Effector CD8-positive, alpha-beta T cell (primary cell): ENCODE measurements at places on chromosomes 16 and 17.
A peak's percentile ranks its signal among the peaks of the same experiment; 100 is the strongest.

DNA sequence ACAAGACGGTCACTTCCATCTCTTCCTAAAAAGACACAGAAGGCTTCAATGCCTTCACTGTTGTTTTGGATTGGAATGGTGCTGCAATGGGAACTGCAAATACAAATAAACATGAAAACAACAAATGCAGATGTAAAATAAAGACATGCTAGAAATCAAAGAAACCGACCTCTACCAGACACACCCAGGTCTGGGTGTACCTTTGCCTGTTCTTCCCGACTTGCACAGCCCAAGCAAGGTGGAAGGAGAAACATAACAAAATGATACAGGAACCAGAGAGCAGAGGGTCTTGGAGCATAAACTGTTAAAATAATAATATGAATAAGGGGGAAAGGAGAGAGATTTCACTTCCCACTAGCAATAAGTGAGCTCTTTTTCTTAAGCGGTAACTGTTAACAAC, 17.3 kb downstream of the RFFL start:
- DNase-seq = no peak

GRCh38 chr16:66298571-66299120, 67.8 kb upstream of the CDH5 start:
- no peak for DNase-seq

- no peak for DNase-seq
Measured at GRCh38 chr16:920717-921116, 50.1 kb downstream of the LMF1 start.

DNA sequence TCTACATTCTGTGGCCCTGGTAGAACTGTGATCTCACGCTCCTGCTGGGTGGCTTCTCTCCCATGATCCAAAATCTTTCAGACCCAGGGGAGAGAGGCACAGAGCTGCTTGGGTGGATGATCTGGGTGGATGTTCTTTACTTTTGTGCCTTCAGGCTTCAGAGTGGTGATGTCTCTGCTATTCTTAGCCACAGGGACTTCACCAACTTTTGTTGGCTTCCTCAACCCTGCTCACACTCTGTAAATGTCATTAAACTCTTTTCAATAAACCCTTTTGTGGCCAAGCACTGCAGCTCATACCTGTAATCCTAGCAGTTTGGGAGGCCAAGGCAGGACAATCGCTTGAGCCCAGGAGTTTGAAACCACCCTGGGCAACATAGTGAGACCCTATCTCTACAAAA, 7.6 kb downstream of the CLEC10A start:
- no peak for DNase-seq

- no peak for DNase-seq
Measured at GRCh38 chr17:49582789-49583188, 7.1 kb downstream of the NXPH3 start.

DNA sequence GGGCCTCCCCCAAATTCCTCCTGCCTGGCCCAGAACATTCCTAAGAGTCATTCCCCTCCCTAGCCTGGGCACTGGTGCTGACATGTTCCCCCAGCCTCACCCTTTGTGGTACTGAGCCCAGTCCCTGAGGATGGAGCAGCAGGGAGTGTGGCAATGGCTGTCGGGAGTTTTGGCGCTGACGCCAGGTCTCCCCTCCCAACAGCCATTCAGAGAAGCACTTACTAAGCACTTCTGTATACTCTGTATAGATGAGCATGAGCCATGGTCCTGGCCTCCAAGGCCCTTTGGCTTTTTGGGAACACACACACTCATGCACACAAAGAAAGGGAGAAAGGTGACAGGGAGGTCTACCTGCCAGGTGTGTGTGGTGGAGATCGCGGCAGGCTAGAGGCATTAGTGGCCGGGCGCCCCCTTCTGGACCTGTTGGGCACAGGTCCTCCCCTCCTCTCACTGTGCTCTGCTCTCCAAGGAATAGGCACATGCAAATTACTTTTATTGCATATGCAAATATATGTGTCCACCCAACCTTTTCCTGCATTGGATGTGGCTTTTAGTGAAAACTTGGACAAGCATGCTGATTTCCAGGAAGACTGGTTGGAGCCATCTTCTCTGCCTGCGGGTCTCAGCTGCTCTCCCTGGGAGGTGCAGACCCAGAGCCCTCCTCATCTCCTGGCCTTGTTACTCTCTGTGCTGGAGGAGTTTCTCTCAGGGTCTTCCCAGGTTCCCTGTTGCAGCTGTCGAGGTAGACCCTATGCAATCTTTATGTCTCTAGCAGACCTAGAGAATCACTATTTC, 17.4 kb upstream of the C17orf107 start:
- DNase-seq = peak; percentile 35

DNA sequence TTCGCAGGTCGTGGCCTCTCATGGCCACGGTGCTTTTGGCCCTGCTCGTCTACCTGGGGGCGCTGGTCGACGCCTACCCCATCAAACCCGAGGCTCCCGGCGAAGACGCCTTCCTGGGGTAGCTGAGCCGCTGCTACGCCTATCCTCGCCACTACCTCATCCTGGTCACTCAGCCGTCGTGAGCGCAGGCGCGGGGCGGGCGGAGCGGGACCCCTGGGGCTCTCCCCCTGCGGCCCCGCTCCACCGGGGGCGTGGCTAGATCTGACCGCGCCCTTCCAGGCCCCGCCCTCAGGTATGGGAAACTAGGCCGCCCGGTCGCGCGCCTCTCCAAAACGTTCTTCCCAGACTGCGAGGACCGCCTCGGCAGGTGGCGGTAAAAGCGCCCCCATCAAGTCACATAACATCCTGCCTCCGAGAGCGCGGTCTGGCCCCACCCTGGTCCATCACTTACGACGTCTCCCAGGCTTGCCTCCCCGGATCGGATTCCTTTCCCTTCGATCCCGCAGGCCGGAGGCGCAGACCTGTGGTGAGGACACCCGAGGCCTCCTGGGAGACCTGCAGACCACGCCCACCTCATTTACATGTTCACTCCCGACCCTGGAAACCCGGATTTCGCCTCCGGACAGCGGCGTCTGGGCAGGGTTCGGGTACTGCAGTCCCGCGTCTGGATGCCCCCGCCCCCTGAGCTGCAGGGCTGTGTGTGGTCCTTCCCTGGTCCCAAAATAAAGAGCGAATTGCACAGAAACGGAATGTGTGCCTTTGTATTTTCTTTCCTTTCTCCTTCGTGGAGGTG, 91.5 kb upstream of the TMEM97 start:
- no peak for DNase-seq

GRCh38 chr17:8785547-8786413, 13.4 kb downstream of the MFSD6L start:
- DNase-seq = peak; percentile 55

- DNase-seq = no peak
Measured at GRCh38 chr17:54985476-54985875, 16.9 kb downstream of the STXBP4 start.

DNA sequence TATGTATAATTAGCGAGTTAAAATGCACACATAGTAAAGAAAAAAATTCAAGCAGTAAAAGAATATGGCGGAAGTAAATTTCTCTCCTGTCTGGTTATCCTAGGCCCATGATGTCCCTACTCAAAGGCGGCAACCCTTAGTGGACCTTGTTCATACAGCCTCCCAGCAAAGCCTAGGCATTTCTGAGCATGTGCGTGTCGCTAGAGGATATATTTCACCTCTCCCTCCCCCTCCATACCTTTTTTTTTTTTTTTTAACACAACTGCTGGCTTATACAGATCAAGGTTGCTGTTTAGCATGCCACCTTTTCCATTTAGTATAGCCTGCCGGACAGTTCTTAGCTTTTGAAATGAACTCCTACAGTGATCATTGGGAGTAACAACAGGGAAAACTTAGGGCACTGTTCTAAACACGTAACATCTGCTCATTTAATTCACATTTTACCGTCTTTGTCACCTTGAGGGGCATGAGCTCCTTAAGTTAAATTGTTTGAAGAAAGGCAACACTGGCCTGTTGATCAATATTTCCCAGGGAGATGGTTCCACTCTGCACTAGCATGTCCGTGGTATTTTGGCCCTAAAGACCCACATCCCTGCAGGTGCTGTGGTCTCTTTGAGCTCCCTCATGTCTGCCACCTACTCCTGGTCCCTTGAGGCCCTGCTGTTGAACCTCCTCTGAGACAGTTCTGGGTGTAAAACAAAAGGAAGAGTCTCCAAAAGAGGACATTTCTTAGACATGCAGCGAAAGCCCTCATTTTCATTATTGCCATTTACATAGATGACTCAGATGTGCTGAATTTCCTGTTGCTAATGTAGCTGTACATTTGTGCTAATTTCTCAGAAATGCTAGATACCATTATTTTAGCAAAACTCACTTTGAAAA, 4.1 kb upstream of the TNFRSF13B start:
- DNase-seq = no peak

DNA sequence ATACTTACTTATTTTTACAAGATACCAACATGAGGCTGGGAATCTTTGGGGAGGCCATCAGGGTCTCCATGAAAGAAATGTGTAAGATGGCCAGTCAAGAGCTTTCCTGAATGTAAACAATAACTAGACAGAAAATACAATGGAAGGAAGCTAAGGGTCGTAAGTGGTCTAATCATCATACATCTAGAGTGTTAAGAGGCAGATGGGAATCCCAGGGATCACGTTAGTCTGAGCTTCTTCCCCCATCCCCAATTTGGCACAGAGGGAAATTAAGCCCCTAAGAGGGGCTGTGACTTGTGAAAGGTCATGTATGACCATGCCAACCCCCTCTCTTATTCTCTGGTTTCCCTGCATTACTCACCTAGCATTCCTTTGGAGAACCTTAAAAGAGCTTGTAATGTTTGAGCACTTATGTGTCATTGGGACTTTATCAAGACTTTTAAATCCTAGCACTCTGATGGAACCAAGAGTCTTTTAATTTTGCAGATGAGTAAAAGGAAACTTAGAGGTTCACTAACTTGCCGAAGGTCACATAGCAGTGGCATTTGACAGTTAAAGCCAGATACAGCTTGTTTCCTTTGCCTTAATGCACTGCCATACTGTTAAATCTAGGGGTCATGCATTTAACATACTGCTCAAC, 46.1 kb downstream of the DCUN1D3 start:
- DNase-seq = no peak

- DNase-seq = no peak
Measured at GRCh38 chr17:78166416-78166815, 2.0 kb upstream of the SYNGR2 start.

GRCh38 chr17:65035191-65035590, 21.3 kb downstream of the GNA13 start:
- no peak for DNase-seq

DNA sequence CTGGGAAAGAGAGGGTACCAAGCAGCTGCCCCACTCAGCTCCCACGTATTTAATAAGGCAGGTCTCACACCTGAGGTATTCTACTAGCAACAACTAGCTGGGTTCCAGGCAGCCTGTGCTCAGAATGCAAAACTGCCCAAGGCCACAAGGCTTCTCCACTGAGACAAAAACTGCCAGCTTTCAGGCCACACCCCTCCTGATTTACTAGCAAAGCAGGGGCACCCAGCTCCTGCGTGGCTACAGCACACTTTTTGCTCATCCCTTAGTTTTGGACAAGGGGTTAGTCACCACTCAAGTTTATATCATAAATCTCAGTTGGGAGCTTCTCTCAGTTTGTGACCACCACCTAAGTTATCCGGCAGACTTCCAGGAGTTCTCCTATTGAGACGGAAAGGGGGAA, 494.6 kb downstream of the CDH11 start:
- DNase-seq = no peak

- no peak for DNase-seq
Measured at GRCh38 chr17:72984926-72985325, 107.6 kb downstream of the SLC39A11 start.

DNA sequence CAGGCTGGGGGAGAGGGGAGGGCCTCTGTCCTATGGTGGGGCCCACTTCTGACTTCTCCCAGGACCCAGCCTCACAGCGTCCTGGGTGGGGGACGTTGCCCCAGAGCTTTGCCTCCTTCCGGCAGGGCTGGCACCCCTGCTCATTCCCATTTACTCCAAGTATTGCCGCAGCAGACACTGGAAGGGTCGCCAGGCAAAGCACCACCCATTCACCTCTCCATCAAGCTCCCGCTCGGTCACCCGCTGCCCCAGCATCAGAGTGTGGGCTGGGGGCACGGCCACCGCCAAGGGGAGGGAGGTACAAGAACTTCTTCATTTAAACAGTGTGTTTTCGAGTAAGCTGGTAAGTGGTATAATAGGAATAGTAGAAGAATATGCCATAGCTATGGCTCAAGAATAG, 52.8 kb upstream of the GNG13 start:
- no peak for DNase-seq

DNA sequence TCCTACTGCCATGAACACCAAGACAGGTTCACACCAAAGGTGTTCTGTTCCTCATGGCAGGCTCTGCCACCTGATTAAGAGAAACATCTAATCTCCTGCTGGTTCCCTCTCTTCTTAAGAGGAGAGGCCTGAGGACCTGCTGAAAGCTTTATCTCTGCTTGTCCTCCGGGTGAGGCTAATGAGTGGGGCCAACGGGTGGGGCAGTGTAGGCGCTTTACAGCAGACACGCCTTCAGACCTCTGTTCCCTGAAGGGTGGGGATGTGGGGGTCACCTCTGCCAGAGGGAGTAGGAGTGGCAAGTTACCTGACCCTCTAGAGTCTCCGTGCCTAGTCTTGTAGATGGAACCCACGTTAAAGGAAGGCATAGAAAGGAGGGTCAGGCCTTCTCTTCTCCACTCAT, 4.2 kb upstream of the MRM1 start:
- no peak for DNase-seq

GRCh38 chr17:28333083-28333746, 2.1 kb downstream of the IFT20 start:
- DNase-seq = no peak

DNA sequence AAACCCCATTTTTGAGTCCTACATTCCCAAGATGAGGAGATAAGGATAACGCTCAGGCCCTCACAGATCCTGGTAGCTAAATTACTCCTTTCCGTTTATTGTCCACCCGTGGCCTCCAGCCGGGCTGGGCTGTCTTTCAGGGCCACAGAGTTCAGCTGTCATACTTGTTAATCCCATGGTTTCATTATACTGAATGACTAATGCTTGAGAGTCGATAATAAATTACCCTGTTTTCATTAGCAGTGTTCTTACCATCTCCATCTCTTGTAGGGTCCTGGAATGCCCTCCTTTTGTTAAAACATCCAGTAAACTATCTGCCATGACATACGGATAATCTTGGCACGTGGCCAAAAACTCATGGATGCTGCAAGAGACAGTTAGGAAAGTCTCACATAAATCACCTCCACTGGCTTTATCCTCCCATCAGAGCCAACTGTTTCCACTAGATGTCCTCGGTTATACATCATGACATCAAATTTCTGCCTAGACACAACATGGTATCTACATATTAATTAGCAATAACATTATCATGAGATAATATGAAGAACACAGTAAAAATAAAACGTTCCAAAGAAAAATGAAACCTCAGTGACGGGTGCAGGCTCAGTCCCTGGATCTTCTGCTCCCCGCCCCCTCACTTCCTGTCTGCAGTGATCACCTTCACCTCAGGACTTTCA, 45.3 kb downstream of the BRD7 start:
- DNase-seq = no peak

GRCh38 chr16:2033057-2033908, 6.6 kb downstream of the NHERF2 start:
- no peak for DNase-seq

DNA sequence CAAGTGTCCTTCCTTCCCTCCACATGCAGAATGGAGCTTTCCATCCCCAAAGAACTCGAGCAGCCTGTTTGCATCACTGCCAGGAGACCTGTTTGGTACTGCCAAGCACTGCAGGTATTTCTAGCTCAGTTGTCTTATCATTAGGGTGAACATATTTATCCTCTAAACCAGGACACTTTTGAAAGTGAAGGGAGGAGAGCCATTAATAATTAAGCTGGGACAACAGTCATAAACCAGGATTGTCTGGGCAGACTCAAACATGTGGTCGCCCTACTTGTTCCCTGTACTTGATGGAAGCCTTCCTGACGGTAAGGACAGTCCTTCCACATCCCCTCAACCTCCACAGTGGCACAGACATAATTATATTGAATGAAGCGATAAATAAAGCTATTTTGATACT, 67.4 kb downstream of the PRKCA start:
- DNase-seq = no peak

GRCh38 chr16:66656547-66656946, 40.0 kb downstream of the CMTM4 start:
- no peak for DNase-seq
